Umbilical cord (tissue), 2 donors: ENCODE measurements at places on chromosomes 1 and 21. TPM values are rescaled to one million over a fixed set of nuclear protein-coding genes. Genes with fewer than 3 reads are reported as not detected.

The NUF2 gene
- total RNA-seq = 0.96 TPM

- DNase-seq = no peak
Measured at GRCh38 chr21:15279482-15279881, 214.7 kb upstream of the NRIP1 start.

GRCh38 chr1:25683731-25684130, 67.1 kb downstream of the MAN1C1 start:
- no peak for DNase-seq

DNA sequence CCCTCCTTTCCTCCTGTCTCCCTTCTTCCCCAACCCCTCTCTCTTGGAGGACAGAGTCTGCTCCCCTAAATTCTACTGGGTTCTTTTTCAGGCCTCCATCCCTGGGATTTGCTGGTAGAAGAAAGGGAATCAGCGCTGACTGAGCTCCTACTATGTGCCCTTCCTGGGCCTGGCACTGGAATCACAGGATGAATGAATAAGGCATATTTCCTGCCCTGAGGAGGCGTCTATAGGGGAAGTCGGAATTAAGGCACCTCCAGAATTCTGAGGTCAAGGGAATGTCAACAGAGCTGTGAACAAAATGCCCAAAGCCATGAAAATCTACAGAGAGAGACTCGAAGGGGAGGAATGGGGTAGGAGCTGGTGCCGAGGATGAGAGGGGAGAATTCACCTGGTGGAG, 17.4 kb upstream of the BTG2 start:
- DNase-seq = no peak
